ENCODE measurements at places on chromosomes 4 and X.

GRCh38 chr4:44927399-44928380, 201.3 kb upstream of the GNPDA2 start:
- no peak for DNase-seq

GRCh38 chr4:36183232-36183631, 61.1 kb downstream of the ARAP2 start:
- DNase-seq: no peak

- no peak for DNase-seq
Measured at GRCh38 chr4:52946855-52947254, 84.7 kb downstream of the RASL11B start.

GRCh38 chrX:86604607-86605006, 456.4 kb downstream of the DACH2 start:
- DNase-seq: no peak

DNA sequence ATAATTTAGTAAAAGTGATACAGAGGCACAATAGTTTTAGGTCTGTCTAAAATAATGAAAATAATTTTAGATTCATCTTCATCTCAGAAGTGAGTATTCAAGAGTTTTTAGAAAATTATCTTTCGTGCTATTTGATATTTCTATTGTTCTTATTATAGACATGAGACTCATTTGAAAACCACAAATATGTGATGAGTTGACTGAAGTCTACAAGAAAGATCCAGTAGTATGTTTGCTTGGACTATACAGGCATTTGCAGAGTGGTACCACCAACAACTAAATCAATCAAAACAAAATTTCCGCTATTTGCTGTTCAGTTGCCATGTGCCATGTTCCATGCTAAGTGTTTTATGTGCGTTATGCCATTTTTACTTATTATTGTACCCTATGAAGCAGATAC, 1318.5 kb downstream of the STIM2 start:
- no peak for DNase-seq

DNA sequence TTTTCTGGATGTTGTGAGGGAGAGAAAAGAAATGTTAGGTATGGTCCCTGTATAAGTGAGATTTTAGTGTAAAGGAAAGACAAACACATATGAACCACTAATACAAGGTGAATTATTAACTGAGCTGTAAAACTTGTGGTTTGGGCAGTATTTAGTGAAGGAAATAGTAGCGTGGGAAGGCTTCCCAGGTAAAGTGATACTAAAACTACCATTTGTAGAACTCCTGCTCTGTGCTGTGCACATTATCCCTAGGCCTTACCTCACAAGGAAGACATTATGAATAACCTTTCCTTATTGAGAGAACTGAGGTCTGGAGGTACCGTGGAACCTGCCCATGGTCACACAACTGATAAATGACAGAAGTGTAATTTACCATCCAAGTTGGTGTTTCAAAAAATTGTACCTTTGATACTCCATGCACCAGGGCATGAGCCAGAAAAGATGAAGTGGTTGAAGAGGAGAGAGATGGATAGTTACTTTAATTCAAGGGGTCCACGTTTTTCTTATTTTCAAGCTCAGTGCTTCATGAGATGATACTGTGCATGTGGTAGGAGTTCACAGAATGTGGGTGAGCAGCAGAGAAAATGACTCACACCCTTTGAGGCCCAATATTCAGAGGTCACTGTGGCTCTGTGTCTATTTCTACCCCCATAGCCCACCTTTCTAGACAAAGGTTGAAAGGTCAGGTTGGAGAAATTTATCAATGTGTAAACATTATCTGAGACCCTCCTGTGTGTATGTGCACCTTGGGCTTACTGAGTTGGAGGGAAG, 2.6 kb upstream of the VSIG4 start:
- DNase-seq: no peak

DNA sequence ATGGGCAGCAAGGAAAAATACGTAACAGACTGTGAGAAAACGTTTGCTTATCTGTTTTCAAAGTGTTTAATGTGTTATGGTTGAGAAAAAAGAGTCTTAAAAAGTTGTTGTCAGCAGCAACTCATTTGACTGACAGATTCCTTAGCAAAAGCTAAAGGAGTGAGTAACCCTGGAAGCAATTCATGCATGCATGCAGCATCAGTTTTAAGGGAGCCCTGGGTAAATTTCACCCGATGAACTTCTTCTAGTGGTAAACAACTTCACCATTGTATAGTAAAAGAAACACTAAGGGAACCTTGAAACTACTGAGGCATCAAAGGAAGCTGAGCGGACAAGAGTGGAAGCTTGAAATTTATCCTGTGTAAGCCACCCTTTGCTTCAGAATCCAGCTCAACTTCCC, 583.2 kb upstream of the INTU start:
- no peak for DNase-seq

GRCh38 chrX:40107291-40108161, 9.8 kb upstream of the BCOR start:
- no peak for DNase-seq

DNA sequence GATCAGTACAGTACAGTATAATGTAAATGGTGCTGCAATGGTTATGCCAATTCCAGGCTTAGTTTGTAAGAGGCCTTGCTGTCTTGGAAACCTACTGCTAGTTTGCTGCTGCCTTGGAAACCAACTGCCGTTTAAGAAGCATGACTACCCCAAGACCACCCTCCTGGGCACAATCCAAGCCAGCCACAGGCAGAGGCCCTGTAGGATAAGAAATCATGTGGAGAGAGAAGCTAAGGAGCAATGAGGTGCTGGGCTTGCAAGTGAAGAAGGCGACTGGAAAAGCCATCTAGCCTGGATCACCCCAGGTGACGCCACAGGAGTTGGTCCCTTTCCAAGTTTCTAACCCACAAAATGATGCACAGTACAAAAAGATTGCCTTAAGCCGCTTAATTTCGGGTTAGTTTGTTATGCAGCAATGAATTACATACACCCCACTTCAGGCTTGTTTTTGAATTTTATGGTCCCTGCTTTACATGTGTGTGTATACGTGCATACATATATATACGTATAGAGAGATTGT, 16.9 kb downstream of the ZFP42 start:
- no peak for DNase-seq

DNA sequence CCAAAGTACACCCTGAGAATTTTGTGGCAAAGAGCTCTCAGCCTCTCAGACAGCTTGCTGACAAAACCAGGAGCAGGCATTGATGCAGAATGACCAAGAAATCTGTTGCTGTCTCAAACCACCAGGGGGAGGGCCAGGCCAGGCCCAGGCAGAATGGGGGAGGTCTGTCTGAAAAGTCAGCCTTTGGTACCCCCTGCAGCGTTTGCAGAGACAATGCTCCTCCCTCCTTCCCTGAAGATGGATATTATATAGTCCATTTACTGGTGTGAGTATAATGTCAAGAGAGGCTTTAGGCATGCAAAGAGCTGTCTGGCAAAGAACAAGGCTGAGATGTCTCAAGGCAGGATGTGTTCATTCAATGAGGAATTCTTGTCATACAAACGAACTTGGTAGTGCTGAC, 52.9 kb upstream of the TRPC5OS start:
- no peak for DNase-seq

DNA sequence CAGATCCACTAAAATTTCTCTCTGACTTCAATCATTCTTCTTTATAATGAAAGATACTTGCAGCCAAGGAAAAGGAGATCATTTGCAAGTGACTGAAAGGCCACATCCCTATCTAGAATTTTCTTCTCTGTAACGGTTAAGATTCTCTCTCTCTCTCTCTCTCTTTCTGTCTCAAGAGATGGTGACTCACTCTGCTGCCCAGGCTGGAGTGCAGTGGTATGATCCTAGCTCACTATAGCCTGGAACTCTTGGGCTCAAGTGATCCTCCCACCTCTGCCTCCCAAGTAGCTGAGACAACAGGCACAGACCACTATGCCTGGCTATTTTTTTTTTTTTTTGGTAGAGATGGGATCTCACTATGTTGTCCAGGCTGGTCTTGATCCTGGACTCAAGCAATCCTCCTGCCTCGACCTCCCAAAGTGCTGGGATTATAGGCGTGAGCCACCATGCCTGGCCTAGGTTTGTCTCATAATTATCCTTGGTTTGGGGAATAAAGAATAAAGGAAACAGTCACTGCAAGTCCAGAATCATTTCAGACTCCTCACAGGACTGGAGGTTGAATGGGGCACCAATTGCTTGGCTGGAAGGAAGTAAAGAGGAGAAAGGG, 33.3 kb upstream of the GALNT7 start:
- DNase-seq: no peak

- no peak for DNase-seq
Measured at GRCh38 chrX:35680940-35681346, 117.2 kb upstream of the MAGEB16 start.

GRCh38 chrX:133633162-133633561, 217.9 kb upstream of the GPC4 start:
- DNase-seq: no peak

DNA sequence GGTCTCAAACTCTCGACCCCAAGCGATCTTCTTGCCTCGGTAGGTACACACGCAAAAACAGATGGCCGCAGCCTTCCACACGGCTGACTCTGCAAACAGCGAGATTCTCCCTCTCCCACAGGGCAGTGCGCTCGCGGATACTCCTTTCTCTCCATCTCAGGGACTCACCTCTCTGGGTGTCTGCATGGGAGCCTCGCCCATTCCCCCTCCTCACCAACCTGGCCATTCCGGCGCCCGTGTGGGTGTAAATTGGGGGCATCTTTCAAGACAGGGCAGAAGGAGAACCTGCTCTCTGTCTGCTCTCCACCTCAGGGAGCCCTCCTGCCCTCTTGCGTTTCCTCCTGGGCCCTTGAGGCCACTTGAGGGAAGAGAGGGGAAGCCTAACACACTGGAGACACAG, 4.4 kb downstream of the CTAG2 start:
- DNase-seq: no peak
